ENCODE measurements at places on chromosomes 2 and 18.

DNA sequence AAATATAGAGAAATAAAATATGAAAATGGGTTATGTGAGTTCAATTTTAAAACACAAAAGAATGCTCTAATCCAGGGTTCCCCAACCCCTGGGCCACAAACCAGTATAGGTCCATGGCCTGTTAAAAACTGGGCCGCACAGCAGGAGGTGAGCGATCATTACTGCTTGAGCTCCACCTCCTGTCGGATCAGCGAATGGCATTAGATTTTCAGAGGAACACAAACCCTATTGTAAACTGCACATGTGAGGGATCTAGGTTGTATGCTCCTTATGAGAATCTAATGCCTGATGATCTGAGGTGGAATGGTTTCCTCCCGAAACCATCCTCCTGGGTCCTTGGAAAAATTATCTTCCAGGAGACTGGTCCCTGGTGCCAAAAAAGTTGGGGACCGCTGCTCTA lies 34.7 kb downstream of the TTR start:
- no peak for DNase-seq

DNA sequence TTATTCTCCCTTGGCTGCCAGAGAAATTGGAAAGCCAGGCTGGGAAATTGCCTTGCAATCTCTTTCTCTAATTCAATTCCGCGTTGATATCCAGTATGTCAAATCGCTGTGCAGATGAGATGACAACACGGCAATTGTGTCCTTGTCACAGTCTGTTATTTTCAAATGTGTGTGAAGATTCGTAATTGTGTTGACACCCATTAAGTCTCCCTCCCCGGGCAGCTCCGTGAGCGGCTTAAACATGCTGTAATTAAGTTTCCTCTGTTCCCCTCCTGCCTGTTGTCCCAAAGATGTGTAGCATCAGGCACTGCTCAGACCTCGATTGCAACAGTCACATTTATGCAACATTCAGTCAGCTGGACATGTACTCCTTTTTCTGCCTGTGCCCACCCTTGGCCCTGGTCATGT lies 209.5 kb downstream of the LPIN1 start:
- no peak for DNase-seq

DNA sequence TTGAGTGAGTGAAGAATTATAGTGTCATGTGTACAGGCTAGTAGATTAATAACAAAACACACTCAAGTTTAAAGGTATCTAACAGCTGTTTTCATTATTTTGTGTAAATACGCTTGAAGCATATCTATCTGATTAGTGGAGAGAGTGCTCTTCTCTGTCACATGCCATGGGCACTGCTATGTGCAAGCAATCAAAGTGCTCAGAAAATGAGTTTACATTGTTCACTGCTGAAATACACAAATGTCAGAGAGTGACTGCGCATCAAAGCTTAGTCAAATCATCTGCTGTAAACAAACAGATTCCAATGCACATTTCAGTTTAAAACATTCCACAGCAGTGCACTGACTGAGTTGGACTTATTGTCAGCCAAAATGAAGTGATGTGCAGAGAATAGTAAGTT lies 423.4 kb downstream of the ZEB2 start:
- DNase-seq, result no peak

- no peak for DNase-seq
These were observed 150.3 kb downstream of the NDUFA10 start for GRCh38 chr2:239874636-239875356.

DNA sequence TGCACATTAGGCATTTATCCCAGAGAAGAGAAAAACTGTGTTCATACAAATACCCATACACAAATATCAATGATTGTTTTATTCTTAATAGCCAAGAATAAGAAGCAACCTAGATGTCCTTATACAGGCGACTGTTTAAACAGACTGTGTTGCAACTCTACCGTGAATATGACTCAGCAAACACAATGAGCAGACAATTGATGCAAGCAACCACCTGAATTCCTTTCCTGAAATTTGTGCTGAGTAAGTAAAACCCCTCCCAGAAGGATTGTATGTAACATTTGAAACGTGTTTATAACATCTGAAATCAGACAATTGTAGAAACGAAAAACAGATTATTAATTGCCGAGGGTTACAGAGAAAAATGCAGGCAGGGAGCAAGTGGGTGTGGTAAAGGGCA lies 621.9 kb upstream of the SOX11 start:
- no peak for DNase-seq

GRCh38 chr2:199307461-199307860 lies 150.3 kb downstream of the SATB2 start:
- no peak for DNase-seq

GRCh38 chr2:239230318-239231052 lies 170.3 kb downstream of the HDAC4 start:
- no peak for DNase-seq

DNA sequence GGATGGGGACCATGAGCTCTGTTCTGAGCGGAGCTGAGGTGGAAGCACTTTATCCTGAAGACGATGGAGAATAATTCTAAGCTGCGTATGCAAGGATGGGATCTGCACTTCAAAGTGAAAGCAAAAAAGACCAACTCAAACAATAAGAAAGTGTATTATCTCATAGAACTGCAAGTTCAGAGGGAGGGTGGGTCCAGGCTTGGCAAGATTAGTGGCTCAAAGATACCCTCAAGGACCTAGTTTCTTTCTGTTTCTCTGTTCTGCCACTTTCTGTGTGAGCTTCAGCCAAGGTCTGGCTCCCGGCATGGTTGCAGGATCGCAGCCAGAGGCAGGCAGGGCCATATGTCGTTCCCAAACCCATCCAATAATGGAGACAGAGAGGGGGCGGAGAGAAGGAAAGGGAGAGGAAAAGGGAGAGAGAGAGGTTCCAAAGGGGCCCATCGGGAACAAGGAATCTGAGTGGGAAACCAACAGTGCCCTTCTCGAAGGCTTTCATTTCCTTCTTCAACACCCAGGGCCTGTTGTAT lies 169.2 kb upstream of the NCK2 start:
- peak; percentile 93 for DNase-seq

GRCh38 chr2:37790019-37790418 lies 118.6 kb upstream of the CDC42EP3 start:
- DNase-seq, result no peak

DNA sequence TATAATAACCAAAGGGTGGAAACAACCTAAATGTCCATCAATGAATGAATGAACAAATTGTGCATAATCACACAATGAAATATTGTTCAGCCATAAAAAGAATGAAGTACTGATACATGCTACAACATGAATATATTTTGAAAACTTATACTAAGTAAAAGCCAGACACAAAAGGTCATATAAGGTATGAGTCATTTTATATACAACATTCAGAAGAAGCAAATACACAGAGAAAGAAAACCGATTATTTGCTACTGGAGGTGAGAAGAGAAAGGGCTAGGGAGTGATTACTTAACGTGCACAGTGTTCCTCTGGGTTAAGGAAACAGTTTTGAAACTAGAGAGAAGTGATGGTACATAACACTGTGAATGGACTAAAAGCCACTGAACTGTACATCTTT lies 105.3 kb downstream of the GORASP2 start:
- no peak for DNase-seq

DNA sequence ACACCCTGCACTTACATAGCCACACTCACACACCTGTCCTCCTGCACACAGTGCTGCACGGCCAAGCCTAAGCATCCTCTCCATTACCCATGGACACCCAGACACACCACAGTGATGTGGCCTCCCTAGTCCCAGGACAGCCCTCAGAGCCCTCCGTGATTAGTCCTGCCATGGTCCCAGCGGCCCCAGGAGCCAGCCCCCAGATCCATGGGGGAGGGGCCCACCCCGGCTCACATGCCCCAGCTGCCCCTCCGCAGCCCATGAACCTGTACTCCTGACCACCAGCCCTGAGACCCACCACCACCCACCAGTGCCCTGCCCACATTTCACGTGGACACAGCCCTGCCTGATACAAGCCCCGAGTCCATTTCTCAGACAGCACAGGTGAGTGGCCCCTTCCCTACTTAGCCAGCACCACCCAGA lies 8.1 kb upstream of the DUSP2 start:
- DNase-seq, result no peak

- DNase-seq, result no peak
These were observed 51.8 kb downstream of the COL5A2 start for GRCh38 chr2:189127756-189128155.

- DNase-seq, result peak; percentile 32
These were observed 1.2 kb downstream of the MBOAT2 start for GRCh38 chr2:9002313-9002636.

DNA sequence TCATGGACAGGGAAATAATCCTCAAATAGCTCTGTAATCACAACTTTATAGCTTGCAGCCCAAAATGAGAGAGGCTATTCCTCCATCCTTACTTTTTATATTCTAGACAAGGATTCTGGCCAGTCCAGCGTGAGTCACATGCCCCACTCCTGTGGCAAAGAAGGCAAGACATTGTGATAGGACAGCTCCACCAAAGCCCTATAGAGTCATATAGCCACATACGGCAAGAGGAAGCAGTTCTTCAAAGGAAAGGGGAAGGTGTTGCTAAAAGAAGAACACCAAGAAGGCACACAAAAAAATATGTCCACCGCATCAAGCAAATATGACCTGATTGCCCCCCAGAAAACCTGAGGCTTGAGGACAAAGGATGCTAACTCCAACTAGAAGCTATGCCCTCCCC lies 3.4 kb upstream of the GFPT1 start:
- DNase-seq, result no peak

DNA sequence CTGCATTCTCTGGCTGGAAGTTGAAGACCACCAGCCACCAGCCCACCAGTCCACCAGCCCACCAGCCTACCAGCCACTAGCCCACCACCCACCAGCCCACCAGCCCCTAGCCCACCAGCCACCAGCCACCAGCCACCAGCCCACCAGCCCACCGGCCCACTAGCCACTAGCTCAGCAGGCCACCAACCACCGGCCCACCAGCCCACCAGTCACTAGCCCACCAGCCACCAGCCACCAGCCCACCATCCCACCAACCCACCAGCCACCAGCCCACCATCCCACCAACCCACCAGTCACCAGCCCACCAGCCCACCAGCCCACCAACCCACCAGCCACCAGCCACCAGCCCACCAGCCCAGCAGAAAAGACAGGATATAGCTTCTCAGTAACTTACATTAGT lies 18.6 kb upstream of the TMEM131 start:
- no peak for DNase-seq
